ENCODE measurements at places on chromosomes 7 and 10.
A peak's percentile ranks its signal among the peaks of the same experiment; 100 is the strongest.

DNA sequence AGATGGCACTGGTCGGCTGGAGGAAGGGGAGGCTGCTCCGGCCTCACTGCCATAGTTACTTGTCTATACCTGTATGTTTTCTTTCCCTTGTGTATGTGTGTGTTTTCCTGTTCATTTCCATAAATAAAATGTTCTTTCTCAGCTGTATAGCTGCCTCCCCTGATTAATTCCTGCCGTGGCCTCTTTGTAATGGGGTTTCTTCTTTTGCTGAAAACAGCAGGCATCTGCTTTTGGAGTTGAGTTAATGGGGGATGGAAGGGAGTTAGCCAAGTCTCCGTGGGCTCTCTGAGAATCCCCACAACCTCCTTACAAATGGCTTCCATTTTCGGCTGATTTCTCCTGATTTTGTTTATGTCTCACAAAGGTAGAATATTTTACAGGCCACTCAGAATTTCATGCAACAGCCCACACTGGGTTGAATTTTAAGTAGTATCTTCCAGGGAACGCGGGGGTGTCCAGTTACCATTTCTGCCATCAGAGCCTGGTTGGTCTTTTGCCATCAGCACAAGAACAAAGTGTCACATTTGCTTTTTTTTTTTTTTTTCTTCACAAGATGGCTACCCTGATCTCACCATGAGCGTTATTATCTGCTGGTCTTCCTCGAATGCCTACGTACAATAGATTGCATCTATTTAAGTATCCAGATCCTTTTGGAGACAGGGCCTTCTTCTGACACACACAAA lies 88.1 kb upstream of the NRP1 start:
- DNase-seq, result no peak

DNA sequence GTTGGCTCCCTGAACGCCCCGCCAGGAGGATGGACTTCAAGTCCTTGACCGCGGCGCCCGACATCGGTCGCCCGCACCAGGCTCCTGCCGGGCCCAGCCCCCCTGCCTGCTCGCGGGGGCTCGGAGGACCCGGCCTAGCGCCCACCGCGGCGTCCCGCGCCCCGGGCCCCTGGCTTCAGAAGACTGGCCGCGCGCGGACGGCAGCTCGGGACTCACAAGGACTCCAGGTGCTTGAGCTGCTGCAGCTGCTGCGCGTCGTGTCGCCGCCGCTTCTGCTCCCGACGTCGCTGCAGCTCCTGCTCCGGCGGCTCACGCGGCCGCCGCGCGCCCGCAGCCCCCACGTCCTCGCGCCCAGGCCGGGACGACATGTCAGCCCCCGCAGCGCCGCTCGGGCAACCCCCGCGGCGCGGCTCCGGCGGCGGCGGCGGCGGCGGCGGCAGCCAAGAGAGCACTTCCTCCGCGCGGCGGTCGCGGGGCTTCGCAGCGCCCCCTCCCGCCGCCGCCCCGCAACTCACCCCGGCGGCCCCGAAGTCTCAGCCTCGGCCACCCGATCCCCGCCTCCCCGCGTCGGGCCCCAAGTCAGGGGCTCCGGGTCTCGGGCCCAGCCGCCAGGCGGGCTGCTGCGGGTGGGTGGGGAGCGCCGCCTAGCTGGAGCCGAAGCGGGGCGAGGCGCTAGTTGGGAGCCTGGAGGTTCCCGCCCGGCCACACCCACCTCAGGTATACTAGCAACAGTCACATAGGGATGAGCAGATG lies at the start of gene RP9:
Gene RP9 (minus strand): TSS at position 400 of the 753 bp plus-strand sequence. CDS start 32 bp downstream, at position 368.
- peak; percentile 79 for DNase-seq

GRCh38 chr7:116465125-116465524 lies 34.4 kb upstream of the CAV2 start:
- DNase-seq, result no peak

DNA sequence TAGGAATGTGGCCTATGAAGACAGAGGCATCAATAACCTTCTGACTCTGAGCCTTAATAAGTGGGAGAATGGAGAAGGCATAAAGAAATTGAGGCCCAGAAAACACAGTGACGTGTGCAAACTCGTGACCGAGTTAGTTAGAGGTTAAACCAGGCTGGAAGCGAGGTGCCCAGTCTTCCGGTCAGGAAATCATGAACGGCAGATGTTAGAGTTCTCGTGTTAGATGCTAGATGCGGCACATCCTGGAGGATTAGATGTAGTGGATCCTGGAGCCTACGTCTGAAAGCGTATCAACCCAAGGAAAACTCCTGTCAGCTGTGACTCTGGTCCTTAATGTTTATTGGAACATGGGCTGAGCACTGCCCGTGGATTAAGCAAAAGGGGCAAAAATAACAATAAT lies 275.9 kb downstream of the TCF7L2 start:
- no peak for DNase-seq

DNA sequence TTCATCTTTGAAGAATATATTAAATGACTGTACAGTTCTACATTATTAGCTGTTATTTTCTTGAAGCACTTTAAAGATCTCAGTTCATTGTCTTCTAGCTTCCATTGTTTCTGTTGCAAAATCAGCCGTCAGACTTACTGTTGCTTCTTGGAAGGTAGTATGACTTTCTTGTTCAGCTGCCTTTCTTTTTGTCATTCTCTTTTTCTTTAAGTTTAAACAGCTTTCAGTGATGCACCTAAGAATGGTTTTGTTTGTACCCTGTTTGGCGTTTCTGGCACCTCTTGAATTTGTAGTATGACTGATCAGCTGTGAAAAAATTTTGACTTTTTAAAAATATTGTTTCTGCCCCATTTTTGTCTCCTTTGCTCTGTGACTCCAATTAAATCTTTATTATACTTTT lies 9.3 kb downstream of the MKLN1 start:
- DNase-seq, result no peak

GRCh38 chr7:114087653-114088469 lies 169.1 kb upstream of the PPP1R3A start:
- no peak for DNase-seq

GRCh38 chr10:101506829-101507661 lies 81.0 kb downstream of the POLL start:
- DNase-seq, result no peak

DNA sequence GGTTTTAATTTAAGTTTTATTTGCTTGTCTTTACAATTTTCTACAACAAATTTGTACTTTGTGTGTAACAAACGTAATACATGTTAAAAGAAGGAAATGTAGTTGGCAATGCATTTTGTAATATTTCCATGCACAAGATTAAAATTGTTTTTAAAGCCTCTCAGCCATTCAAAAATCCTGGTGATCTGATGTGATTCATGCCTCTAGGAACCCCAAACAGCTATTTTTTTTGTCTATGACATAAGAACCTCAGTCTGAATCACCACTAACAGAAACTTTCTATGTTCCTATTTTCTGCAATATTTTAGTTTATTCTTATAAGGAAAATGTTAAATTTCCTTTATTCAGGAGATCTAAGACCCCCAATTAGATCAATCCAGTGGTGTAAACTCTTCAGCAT lies 183.1 kb upstream of the YAE1 start:
- no peak for DNase-seq

- no peak for DNase-seq
Observed at GRCh38 chr7:4550117-4550516, 132.0 kb upstream of the FOXK1 start.

DNA sequence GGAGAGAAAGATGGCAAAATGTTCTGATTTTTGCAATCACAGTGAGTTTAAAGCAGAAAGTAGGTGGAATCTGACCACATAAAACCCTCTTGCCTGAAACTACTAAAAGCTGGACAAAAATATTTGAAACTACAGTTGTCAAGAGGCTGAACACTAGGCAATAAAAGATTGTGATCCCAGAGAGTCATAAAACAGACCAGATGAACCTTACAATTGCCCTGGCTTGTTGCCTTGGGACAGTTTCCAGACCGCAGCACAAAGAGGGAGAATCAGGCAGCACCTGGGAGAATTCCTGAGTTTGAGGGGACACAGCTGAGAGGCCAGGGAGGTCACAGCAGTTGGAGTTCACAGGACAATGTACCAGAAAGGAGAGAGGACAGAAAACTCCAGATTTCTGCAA lies 107.3 kb upstream of the NANOS1 start:
- no peak for DNase-seq

DNA sequence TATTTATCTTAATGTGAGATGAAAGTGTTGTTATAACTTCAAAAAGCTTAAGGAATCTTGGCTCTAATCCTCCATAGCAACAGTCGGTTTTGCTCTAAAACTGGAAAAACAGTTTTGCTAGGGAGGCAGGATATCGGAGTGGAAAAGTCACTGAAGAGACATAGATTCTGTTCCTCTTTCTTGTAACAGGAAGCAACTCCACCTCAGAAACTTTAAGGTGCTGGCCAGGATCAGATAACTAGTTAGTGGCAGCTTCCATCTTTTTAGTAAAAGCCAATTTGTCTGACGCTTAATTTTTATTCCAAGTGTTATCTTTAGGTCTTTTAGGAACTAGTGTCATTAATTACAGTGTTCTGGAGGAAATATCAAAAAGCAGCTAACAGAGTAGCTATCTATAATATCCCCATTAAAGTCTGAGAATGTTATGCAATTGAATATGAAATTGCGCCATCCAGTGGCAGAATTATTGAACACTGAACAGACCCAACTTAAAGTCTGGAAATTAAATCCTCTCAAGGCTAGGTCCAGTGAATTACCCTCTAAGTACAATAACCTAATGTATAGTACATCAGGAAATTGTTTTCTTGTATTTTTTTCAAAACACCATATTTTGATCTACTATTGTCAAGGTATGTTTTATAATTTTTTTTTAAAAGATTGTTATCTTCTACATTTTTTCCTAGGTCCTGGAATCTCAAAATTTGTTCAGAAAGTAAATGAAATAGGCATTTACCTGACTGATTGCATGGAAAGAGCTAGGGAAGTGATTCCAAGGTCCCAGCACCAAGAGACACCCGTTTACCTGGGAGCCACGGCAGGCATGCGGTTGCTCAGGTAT lies 65.9 kb upstream of the CC2D2B start:
- no peak for DNase-seq

DNA sequence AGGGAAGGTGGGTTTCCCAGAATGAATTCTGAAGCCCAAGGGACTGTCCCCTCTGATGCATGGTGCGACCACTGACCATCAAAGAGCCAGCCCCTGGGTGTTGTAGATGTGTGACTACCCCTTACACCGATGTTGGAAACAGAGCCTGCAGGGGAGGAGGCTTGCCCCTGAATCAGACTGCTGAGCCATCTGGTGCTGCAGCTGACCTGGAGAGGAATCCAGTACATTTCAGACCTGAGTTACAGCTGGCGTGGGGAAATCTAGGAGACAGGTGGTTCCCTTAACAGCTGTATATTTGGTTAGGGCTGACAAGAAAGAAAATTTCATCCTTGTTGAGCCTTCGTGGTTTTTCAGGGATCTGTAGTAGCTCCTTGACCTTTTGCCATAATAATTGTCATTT lies 195.5 kb downstream of the CELF2 start:
- DNase-seq, result no peak

DNA sequence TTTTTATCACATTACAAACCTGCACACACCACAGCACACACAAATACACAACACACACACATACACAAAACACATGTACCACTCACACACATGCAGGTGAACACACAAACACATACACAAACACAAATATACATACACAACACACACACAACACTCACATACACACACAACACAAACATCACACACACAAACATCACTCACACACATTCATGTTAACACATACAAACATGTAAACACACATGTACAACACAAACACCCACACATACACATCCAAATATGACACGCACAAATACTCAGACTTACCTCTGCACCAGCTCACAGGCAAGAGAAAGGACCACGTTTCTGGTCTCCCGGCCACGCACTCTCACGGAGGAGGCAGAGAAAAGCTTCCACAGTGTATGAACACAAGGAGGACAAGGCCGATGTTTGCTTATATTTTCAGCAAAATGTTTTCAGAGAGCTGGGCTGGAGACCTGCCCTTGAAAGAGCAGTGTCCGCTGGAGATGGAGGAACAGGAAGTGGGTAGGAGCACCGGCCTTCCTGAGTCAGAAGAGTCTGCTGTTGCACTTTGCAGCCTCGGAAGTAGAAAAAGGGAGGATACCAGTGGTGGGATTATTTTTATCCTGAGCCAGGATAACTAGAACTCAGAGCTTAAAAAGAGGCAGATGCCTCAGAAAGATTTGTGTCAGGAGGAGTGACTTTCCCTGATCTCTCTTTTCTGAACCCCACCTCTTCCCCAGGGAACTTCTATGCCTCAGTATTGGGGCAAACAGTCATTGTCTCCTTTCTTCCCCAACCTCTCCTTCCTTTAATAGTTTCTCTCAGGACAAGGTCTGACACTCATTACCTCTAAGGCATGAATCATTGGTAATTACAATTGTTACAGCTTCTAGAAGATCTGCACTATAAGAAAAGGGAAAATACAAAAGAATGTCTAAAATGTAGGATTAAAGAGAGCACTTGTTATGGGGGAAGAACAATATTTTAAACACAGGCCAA lies at the start of gene GIMAP6:
Gene GIMAP6 (minus strand): TSS at position 520 of the 999 bp plus-strand sequence. CDS start 2,243 bp downstream, outside the sequence.
- DNase-seq, result no peak

GRCh38 chr10:72316748-72317435 lies 37.8 kb downstream of the DNAJB12 start:
- no peak for DNase-seq

GRCh38 chr10:129120441-129120840 lies 346.6 kb upstream of the MGMT start:
- no peak for DNase-seq

GRCh38 chr10:101494650-101495049 lies 93.4 kb downstream of the POLL start:
- DNase-seq, result no peak

DNA sequence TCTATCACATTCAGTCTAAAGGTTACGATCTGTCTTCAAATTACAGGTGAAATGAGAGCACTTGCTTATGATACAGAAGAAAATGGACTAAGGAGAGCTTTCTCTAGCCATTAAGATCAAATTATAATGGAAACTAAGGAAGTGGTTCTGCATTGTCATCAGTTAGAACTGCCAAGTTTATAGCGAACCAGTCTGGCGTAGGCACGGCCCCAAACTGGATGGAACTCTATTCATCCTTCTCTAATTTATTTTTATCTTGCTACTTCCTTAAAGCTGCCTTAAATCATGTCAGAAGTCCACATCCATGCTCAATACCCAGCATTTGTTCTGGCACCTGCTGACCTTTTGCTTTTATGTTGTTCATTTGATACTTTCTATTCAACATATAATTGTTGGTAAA lies 63.7 kb upstream of the APBB1IP start:
- no peak for DNase-seq

DNA sequence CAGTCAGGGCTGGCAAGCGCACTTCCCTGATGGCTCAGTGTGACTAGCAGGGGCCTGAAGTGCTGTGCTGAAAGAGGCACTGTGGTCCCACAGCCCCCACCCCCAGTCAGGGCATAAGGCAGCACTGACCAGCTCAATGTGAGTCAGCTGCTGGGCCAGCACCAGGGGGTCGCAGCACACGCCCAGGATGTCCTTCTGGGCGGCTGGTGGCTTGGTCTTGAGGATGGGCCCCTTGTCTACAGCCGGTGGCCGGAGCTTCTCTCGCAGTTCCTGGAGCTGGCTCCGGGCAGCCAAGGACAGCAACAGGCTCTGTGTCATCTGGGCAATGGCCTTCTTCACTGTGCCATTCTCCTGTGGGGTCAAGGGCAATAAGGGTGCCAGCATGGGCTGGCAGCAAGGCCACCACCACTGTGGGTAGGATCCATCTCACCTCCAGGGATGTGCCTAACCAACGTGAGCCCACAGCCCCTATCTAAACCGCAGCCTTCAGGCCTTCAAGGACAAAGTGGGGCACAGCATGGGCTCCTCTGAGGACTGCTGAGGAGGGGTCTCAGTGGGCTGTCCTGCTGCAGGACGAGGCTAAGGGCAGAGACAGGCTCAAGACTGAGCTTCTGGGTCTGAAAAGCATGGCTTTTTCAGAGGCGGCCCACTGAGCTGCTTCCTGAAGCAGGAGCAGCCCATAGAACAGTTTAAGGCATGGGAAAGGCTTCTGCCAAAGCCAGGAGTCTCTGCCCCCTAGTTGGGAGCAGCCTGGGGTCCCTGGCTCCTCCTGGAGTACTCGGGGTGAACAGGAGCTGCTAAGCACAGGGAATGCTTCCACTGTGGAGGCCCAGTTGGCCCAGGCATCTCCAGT lies 62.5 kb downstream of the CSGALNACT2 start:
- no peak for DNase-seq

Data from NCI-H446 (cell line).